T-helper 1 cell (primary cell): ENCODE measurements at places on chromosomes 3 and 15.
A peak's percentile ranks its signal among the peaks of the same experiment; 100 is the strongest.

- DNase-seq, result no peak
Observed at GRCh38 chr3:48949376-48949717, 30.7 kb downstream of the ARIH2 start.

DNA sequence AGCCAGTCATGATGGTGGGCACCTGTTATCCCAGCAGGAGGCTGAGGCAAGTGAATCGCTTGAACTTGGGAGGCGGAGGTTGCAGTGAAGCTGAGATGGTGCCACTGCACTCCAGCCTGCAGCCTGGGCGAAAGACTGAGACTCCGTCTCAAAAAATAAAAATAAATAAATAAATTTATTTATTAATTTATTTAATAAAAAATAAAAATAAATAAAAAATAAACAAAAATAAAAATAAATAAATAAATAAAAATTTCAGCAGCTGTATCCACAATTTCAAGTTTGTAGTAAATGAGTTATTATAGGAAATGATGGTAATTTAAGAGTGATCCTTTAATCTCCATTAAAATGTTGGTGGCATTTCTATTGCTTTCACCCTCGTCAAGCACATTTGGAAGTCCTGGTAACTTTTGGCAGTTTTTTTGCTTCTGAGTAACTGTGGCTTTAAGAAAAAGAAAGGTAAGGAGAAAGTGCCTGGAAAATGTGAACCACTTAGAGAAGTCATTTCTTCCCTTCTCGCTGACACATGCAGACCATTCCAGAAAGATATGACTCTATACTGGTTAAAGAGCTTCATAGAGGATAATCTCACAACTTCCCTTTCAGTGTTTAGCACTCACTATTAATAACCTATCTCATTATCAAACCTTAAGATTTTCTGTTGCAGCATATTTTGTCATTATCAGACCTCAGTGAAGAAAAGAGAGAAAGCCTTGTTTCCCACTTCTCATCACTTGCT, 296.6 kb downstream of the TIGIT start:
- DNase-seq, result no peak

DNA sequence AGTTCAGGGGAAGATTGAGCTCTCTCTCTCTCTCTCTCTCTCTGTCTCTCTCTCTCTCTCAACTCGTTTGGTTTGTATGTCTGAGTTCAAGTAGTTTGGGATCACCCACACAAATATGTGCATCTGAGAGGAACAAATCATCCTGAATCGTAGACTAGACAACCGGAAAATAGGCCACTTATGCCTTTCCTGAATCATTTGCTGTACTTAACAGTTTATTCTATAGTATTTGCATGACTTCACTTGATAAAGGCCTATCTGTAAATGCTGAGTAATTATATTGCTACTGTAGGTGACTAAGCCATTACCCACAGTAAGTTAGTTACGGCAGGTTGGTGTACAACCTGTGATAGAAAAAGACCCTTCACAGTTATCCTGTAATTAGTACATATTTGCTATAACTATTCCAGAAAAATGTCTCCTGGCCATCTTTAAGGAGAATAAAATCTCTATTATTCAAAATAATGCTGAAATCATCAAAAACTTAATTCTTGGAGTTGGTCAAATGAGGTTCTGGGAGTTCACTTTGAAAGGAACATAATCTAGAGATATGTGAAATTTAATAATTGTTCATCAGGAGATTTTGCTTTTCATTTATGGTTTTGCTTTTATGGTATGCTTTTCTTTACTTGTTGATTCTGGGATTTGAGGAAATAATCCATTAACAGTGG, 31.1 kb downstream of the OXSM start:
- no peak for DNase-seq

- no peak for DNase-seq
Observed at GRCh38 chr3:170330366-170330765, 27.1 kb upstream of the SKIL start.

GRCh38 chr3:61680617-61681016, 119.2 kb downstream of the PTPRG start:
- no peak for DNase-seq

DNA sequence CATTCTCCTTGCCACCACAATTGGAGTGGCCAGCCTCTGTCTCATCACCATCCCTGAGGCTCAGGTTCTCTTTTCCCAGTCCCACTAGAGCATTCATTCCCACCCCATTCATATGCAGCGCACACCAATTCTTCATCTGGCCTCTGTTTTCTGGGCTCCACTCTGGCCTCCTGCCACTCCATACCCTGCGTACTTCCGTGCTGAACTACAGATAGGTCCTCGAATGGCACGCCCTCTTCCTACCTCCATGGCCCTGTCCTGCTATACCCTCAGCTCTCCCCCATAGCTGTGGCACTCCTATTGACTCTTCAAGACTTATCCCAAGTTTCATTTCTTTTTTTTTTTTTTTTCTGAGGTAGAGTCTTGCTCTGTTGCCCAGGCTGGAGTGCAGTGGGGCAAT, 25.9 kb downstream of the PAQR5 start:
- no peak for DNase-seq

- no peak for DNase-seq
Observed at GRCh38 chr3:178584722-178585380, 48.6 kb downstream of the KCNMB2 start.

GRCh38 chr15:68425428-68426060, 6.4 kb downstream of the ITGA11 start:
- DNase-seq, result no peak

DNA sequence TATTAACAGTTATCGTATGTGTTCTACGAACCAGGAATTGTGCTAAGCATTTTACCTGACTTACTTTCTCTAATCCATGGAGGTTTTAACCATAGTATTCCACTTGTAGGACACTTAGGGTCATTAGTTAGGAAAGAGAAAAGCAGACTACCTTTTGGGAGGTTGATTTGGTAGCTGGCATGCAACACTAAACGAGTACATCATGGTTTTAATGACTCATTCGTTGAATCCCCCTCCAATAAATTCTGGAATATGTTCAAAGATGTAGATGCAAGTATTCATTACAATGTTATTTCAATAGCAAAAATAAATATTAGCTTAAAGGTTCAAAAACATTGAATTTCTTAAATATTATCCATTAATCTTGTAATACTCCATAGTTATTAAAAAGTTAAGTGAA, 162.5 kb downstream of the FMN1 start:
- DNase-seq, result no peak

GRCh38 chr15:88512078-88512477, 34.4 kb downstream of the DET1 start:
- no peak for DNase-seq

GRCh38 chr15:64604319-64604718, 143.9 kb downstream of the ZNF609 start:
- DNase-seq, result no peak

DNA sequence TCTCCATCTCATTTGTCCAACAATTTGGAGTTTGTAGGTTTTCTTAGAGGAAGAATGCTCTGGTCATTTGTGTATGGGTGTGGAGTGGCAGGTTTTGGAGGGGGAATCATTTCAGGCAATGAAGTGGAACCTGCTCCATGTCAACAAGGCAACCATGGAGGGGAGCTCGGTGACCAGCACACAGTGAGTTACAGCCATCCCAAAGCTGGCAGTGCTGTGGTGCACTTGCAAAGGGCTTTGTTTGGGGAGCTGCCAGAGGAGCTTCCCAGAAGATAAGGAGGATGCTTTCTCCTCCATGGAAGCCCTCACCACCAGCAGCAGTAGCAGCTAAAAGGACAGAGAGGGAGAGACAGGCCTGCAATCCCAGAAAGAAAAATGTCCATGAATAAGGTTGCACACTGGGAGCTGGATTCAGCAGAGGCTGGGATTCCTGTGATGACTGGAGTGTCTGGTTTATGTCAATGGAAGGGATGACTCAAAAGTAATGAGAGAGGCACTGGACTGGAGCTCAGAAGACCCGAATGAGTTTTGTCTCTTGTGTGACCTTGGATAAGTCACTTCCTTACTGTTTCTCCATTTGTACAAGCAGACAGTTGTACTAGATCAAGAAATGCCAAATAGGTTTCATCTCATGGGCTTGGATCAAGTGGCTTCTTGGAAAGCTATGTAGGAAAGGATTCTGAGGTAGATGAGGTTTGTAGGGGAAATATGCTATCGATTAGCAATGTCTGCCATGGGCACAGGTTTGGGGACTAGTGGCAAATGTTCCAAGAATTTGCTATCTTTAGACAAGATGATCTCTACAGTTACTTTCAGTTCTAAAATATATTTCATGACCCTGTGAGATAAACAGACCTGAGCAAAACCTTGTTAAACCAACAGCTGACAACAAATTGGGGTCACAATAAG, 27.2 kb upstream of the UBE2Q2 start:
- DNase-seq, result peak; percentile 15

DNA sequence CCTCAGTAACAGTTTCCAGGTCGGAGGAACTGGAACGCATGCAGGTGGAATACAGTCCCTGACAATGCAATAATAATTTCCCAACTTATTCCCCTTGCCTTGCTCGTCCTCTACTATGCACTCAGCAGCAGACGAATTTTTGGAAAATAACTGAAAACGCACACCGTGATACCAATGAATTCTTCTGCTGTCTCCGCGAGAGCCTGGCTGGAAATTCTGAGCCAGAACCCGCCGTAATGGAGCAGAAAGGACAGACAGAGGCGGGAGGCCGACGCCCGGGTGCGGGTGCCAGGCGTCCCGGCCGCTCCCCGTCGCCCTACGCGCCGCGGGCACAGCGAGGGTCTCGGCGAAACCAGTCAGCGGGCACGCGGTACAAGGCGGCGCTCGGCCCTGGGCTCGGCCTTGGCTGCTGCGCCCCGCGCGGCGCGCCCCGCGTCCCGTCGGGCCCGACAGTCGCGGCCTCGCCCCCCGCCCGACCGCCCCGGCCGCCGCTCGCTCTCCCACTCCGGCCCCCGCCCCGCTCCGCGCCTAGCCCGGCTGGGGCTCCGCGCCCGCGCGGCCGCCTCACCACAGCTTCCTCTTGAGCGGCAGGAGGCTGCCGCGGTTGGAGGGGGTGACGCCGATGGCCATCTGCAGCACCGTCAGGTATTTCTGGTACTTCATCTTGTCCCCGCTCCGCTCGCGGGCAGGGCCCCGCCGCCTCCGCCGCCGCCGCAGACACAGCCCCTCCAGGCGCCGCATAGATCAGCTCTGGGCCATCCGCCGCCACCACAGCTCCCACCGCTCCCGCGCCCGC, 114.5 kb upstream of the GOLGA8J start:
- no peak for DNase-seq

DNA sequence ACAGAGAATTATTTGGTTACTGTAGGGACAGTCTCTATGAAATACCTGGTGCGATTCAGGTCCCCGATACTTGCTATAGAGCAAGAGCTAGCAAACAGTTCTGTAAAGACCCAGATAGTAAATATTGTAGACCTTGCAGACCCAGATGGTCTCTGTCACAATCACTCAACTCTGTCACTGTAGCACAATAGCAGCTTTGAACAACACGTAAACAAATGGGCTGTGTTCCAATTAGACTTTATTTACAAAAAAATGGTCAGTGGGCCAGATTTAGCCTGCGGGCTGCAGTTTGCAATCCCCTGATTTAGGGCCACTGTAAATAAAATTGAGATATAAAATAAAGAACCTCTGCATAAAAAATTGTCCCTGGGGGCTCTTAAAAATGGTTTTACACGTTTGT, 127.7 kb downstream of the SV2B start:
- DNase-seq, result no peak

GRCh38 chr3:169457807-169458697, 205.5 kb downstream of the MECOM start:
- DNase-seq, result no peak

GRCh38 chr3:10459954-10460754, 45.2 kb downstream of the ATP2B2 start:
- peak; percentile 37 for DNase-seq

- peak; percentile 1 for DNase-seq
Observed at GRCh38 chr15:70892002-70892911, at the start of the genes LRRC49 and THAP10. Gene LRRC49, plus strand, starts transcription at chr15:70892826. Its CDS starts 69 bp downstream, at chr15:70892895. Gene THAP10, minus strand, starts transcription at chr15:70892433. Its CDS starts 161 bp downstream, at chr15:70892272.
